ENCODE measurements at places on chromosomes 1 and 21. TPM values are rescaled to one million over a fixed set of nuclear protein-coding genes. Genes with fewer than 3 reads are reported as not detected.

The CELA3B gene
- polyA plus RNA-seq = 0.34 TPM

The LORICRIN gene
- polyA plus RNA-seq = not detected

The MIS18A gene
- polyA plus RNA-seq = 11.2 TPM

The GABRD gene
- polyA plus RNA-seq = not detected

The GJB3 gene
- not detected for polyA plus RNA-seq

The TNFRSF14 gene
- polyA plus RNA-seq = 70.7 TPM

The RAB29 gene
- polyA plus RNA-seq = 10.0 TPM

The UMODL1 gene
- not detected for polyA plus RNA-seq

The PYCR2 gene
- 54.2 TPM for polyA plus RNA-seq

The EEIG2 gene
- 0.90 TPM for polyA plus RNA-seq

The AKR7A3 gene
- 0.58 TPM for polyA plus RNA-seq

The CFAP141 gene
- polyA plus RNA-seq = not detected

The FOXD2 gene
- 0.03 TPM for polyA plus RNA-seq

The CYP4Z1 gene
- polyA plus RNA-seq = not detected

The KCNK2 gene
- polyA plus RNA-seq = not detected

The TAL1 gene
- polyA plus RNA-seq = 0.05 TPM

The HEYL gene
- not detected for polyA plus RNA-seq

The CNIH3 gene
- polyA plus RNA-seq = 0.99 TPM

The FCMR gene
- polyA plus RNA-seq = 0.47 TPM

The NSL1 gene
- 26.4 TPM for polyA plus RNA-seq

The RAB7B gene
- 0.39 TPM for polyA plus RNA-seq

The ZSWIM5 gene
- 20.6 TPM for polyA plus RNA-seq

The CD84 gene
- polyA plus RNA-seq = not detected

The DCST1 gene
- not detected for polyA plus RNA-seq

The HSPG2 gene
- polyA plus RNA-seq = 13.1 TPM

The SHC1 gene
- 137 TPM for polyA plus RNA-seq

The ZMPSTE24 gene
- 13.6 TPM for polyA plus RNA-seq

The FABP3 gene
- polyA plus RNA-seq = 0.37 TPM

The CELA2A gene
- polyA plus RNA-seq = not detected

The DHRS3 gene
- 107 TPM for polyA plus RNA-seq

The CFAP107 gene
- not detected for polyA plus RNA-seq

The MYBPH gene
- polyA plus RNA-seq = not detected

The PROX1 gene
- 10.0 TPM for polyA plus RNA-seq

The FAAH gene
- 7.3 TPM for polyA plus RNA-seq

Measured in HepG2 (cell line).